ENCODE measurements at places on chromosomes 7 and 10. TPM values are rescaled to one million over a fixed set of nuclear protein-coding genes. Genes with fewer than 3 reads are reported as not detected.

NPC1L1 gene
- total RNA-seq = not detected

AKR1C4 gene
- total RNA-seq = not detected

- H3K4me3 ChIP-seq = no peak overlapping the region
- no peaks in the 10 kb centered on the region for H3K27me3 ChIP-seq
- H3K27ac ChIP-seq = no peak overlapping the region
- DNase-seq = no peak
These were observed 108.6 kb downstream of the LRRC4 start for GRCh38 chr7:127922656-127923055.

DNA sequence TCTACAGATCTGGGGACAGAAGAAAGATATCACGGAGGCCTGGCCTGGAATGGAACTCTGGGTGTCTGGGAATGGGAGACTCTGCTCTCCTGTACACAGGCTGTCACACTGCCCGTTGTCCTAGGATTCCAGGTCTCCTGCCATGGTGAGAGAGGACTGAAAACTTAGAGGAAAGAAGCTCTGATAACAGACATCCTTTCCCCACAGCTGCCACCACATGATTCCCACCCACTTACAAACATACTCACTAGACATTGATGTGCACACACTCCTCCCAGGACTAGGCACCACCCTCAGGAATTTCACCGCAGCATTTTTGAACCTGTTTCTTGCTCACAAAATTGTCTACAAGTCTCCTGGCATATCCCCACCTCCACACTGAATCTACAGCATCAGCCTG is 5.7 kb downstream of the ZNF92 start:
- H3K27me3 ChIP-seq = no peaks in the 10 kb centered on the region
- H3K4me3 ChIP-seq = no peak overlapping the region
- H3K4me1 ChIP-seq = peaks cover 24% of the 10 kb centered on the region
- DNase-seq = no peak
- H3K36me3 ChIP-seq = no peaks in the 10 kb centered on the region

DNA sequence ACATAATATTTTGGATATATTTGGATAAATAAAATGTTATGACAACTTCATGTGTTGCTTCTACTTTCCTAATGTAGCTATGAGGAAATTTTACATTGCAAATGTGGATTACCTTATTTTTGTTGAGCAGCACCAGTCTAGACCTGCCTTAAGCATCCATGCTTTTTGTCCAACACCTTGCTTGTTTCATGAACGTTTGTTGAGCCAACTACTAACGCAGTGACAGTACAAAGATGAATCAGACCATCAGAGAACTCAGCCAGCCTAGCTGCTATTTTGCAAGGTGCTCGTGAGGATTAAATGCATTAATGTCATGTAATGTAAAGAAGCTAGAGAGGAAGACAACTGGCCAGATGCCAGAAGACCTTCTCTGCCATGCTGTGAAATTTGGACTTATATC is 1.1 kb upstream of the ZC3HAV1L start:
- H3K27ac ChIP-seq = no peak overlapping the region
- H3K36me3 ChIP-seq = no peaks in the 10 kb centered on the region
- H3K4me3 ChIP-seq = no peak overlapping the region
- DNase-seq = no peak

DNA sequence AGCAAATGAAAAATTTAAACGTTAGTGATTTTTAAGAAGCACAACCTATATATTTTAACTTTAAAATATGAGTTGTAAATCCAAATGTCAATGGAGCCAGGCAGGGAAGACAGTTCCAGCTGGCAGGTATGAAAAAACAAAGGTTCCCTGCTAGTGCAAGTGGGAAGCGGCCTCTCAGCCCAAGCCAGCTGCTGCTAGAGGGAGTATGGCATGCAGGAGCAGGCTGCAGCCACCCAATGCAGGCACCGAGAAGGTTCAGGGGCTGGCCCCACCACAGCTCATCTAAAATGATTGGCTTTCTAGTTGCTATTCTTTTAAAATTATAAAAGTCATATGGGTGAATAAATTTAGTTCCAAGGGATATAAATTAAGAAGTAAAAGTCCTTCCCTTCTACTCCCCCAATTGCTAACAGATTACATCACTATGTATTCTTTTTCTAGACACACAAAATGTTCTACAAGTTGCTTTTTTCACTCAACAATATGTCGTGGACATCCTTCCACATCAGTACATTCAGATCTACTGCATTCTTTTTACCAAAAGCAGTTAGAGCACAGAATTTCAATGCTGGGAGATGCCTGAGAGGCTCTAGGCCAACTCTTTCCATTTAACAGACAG is 69.3 kb downstream of the SGMS1 start:
- H3K27ac ChIP-seq = no peak overlapping the region
- no peak for DNase-seq
- H3K4me3 ChIP-seq = no peak overlapping the region
- H3K4me1 ChIP-seq = peaks cover 16% of the 10 kb centered on the region
- no peaks in the 10 kb centered on the region for H3K27me3 ChIP-seq
- no peaks in the 10 kb centered on the region for H3K36me3 ChIP-seq

DNA sequence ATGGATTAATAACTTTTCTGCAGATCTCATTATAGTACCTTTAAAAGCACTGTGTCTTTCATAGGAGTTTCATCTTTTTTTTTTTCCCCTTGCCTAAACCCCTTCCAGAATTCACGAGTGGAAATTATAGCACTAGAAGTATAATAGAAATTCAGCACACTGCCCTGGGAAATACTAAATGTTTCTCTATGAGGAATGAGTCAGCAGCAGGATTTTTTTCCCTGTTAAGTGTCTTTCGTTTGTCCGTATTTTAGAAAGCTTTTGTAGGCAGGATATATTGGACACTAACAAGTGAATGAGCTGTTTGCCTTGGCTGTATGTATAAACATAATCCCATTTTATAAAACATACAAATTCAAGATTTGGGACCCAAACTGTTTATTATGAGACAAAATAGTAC is 105.8 kb downstream of the EXOC4 start:
- H3K36me3 ChIP-seq = no peaks in the 10 kb centered on the region
- H3K27ac ChIP-seq = no peak overlapping the region
- no peak overlapping the region for H3K4me3 ChIP-seq
- no peaks in the 10 kb centered on the region for H3K27me3 ChIP-seq

GRCh38 chr10:84429926-84430520 is 101.6 kb downstream of the CCSER2 start:
- no peaks in the 10 kb centered on the region for H3K4me1 ChIP-seq
- H3K27me3 ChIP-seq = no peaks in the 10 kb centered on the region
- H3K36me3 ChIP-seq = no peaks in the 10 kb centered on the region
- no peak overlapping the region for H3K4me3 ChIP-seq
- no peak overlapping the region for H3K27ac ChIP-seq

- no peak overlapping the region for H3K4me3 ChIP-seq
- H3K27ac ChIP-seq = no peak overlapping the region
- H3K27me3 ChIP-seq = no peaks in the 10 kb centered on the region
- H3K36me3 ChIP-seq = no peaks in the 10 kb centered on the region
- no peaks in the 10 kb centered on the region for H3K4me1 ChIP-seq
These were observed 147.8 kb upstream of the AUTS2 start for GRCh38 chr7:69450456-69450855.

DNA sequence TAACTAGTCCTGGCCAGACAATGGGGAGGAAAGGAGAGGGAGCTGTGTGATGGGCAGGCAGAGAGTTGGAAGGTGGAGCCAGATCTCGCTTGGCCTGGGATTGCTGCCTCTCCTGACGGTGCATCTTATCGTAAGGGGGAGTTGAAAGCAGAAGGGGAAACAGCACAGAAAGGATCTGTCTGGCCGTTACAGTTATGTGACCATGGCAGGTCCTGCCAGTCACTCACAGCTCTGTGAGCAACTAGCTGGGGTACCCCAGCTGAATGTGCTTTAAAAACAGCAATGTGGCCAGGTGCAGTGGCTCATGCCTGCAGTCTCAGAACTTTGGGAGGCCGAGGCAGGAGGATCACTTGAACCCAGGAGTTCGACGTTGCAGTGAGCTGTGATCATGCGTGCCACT is 8.1 kb downstream of the BLVRA start:
- no peak overlapping the region for H3K4me3 ChIP-seq
- no peak overlapping the region for H3K27ac ChIP-seq
- H3K27me3 ChIP-seq = no peaks in the 10 kb centered on the region
- H3K4me1 ChIP-seq = peaks cover 56% of the 10 kb centered on the region
- H3K36me3 ChIP-seq = no peaks in the 10 kb centered on the region

LOXL4 gene
- total RNA-seq = 2.5 TPM

- H3K27me3 ChIP-seq = no peaks in the 10 kb centered on the region
- peaks cover 11% of the 10 kb centered on the region for H3K36me3 ChIP-seq
These were observed 68.3 kb downstream of the HYCC1 start for GRCh38 chr7:22945584-22945983.

DNA sequence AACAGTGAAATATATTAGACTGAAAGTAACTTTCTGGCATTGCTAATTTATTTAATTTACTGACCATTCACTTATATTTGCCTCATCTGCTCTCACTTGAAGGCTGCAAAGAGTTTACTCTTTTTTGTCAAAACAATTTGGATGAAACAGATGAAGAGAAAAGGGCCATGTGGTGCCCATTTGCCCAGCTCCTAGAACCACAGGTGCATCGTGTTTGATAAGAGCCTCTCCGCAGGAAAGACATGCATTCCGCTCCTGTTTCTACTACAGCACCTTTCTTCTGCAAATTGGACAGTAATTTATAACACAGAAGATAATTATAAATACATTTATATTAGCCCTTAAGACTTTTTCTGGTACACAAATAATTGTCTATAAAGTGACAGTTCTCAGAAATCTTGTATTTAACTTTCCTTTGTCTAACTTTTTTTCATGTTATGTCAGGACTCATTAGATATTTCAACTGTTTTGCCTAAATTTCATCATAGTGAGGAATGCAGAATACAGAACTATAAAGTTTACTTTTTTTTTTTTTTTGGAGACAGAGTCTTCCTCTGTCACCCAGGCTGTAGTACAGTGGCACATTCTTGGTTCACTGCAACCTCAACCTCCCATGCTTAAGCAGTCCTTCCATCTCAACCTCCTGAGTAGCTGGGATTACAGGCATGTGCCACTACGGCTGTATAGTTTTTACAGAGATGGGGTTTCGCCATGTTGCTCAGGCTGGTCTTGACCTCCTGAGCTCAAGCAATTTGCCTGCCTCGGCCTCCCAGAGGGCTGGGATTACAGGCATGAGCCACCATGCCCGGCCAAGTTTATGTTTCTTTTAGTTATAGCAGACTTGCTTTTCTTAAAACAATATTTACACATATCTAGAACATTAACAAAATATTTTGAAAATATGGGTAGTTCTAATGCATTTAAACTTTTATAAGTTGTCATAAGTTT is 869 bp downstream of the LAMB4 start:
- H3K27ac ChIP-seq = no peak overlapping the region
- H3K36me3 ChIP-seq = no peaks in the 10 kb centered on the region
- H3K4me1 ChIP-seq = no peaks in the 10 kb centered on the region
- DNase-seq = no peak
- no peak overlapping the region for H3K4me3 ChIP-seq
- no peaks in the 10 kb centered on the region for H3K27me3 ChIP-seq

DNA sequence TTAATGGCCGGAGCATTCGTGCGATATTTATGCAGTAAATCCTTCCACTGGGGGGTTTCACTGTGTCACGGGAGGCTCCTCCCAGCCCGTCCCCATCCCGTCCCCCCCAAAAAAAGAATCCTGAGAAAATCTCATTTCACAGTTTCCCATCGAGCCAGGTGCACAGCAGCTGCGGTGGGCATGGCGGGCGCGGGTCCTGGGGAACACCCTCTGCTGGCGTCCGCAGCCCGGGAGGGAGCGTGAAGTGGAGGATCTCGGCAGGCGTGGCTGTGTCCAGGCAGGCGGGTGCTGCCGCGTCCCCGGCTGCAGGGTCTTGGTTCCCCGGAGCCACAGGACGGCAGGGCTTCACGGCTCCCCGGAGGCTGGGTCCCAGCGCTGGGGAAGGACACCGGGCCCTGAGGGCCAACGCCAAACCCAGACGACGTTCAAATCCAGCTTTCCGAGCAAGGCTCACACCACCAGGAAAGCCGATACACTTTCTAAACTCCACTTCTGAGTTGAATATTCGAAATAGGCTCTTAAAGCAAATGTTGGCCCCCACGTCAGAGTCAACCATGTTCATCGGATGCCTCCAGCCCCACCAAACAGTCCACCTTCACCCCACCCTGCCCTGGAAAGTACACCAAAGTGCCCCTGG is 55.7 kb downstream of the PDGFA start:
- peaks cover 10% of the 10 kb centered on the region for H3K4me1 ChIP-seq
- no peaks in the 10 kb centered on the region for H3K36me3 ChIP-seq
- H3K27ac ChIP-seq = no peak overlapping the region
- peaks cover 6% of the 10 kb centered on the region for H3K27me3 ChIP-seq

NYAP1 gene
- total RNA-seq = 0.50 TPM

DNA sequence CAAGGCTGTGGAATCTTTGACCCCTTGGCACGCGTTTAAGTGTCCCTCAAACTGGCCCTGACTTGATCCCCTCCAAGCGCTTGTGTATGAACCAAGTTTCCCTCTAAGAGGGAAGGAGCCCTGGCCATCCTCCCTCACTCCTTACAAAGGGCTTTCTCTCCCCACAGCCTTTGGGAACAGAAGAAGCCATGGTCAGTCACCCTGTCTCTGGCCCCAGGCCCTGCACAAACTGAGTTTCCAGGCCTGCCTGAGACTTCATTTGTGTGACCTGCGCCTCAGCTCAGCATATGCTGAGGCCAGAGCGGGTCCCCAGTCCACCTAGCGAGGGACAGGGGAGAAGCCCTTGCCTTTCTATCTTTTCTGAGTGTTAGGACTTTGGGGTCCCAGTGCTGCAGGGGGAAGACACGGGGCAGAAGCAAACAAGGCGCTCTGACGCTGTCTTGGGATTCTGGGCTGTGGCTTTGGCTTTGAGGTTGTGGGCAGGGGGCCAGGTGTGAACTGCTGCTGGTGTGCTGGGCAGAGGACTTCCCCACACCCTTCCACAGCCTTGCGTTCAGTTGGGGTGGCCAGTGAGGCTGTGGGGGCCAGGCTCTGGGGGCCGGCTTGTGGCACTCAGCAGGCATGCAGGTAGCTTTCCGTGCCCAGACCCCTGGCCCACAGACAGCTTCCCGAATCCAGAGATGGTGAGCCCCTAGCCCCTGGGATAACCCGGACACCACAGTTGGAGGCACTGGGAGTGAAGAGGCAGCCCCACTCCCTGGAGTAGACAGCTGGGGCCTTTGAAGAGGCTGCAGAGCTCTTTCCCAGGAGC is 1.5 kb downstream of the RET start:
- H3K36me3 ChIP-seq = no peaks in the 10 kb centered on the region
- no peak overlapping the region for H3K27ac ChIP-seq
- H3K27me3 ChIP-seq = peaks cover 100% of the 10 kb centered on the region
- H3K4me3 ChIP-seq = no peak overlapping the region

VPS37D gene
- total RNA-seq = 2.0 TPM

DNA sequence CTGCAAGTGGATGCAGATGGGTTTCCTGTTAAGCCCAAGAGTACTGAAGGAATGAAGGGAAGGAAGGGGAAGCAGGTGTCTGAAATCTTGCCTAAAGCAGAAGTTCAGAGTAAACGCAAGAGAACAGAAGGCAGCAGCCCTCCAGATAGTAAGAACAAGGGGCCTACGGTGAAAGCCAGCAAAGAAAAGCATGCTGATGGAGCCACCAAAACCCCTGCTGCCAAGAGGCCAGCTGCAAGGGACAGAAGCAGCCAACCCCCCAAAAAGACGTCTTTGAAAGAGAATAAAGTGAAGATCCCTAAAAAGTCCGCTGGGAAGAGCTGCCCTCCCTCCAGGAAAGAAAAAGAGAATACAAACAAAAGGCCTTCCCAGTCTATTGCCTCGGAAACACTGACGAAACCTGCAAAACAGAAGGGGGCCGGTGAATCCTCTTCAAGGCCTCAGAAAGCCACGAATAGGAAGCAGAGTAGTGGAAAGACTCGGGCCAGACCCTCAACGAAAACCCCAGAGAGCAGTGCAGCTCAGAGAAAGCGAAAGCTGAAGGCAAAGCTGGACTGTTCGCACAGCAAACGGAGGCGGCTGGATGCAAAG is 152.5 kb downstream of the LCOR start:
- no peaks in the 10 kb centered on the region for H3K27me3 ChIP-seq
- H3K36me3 ChIP-seq = peaks cover 32% of the 10 kb centered on the region
- no peak overlapping the region for H3K4me3 ChIP-seq
- no peak overlapping the region for H3K27ac ChIP-seq
- no peak for DNase-seq
- H3K4me1 ChIP-seq = peaks cover 5% of the 10 kb centered on the region

Measured in left lung (tissue), 14 donors.